HFFc6 (cell line): ENCODE measurements at places on chromosomes 11 and 22. TPM values are rescaled to one million over a fixed set of nuclear protein-coding genes. Genes with fewer than 3 reads are reported as not detected.

CCND1 gene
- 1,484 to 2,276 TPM (median 2,058 TPM) in 3 replicates for total RNA-seq

SPON1 gene
- total RNA-seq = not detected in 3 replicates

OR5M3 gene
- total RNA-seq = not detected in 3 replicates

EHF gene
- not detected in 3 replicates for total RNA-seq

DNA sequence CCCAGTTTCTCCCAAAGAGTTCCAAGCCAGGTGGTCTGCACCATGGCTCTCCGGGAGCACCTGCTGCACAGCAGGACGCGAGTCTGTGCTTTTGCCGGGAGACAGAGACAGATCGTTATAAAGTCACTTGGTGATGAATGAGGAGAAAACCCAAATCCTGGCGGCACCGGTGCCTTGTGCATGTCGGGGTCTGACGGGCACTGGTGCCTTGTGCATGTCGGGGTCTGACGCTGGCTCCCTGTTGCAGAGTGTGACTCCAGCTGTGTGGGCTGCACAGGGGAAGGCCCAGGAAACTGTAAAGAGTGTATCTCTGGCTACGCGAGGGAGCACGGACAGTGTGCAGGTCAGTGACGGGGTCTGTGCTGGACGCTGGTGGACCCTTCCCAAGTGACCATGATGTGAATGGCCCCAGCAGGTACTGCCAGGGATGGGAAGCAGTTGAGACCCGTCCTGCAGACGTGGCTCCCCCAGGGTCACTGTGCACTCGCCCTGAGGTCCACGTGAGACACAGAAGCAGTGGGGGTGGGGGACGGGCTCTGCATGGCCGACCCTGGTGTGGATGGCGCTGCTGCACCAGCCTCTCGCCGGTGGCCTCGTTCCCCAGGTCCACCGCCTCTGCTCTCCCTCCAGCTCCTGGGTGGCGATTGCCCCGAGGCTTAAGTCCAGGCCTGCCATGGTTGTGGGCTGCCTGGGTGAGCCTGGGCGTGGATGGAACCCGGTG lies 5.8 kb downstream of the CRELD2 start:
- H3K4me1 ChIP-seq = peaks cover 10% of the 10 kb centered on the region; the same call in 1 of the 2 replicates
- DNase-seq = no peak

- no peak overlapping the region for H3K4me3 ChIP-seq
- H3K4me1 ChIP-seq = no peaks in the 10 kb centered on the region
- H3K27me3 ChIP-seq = peaks cover 2% of the 10 kb centered on the region; the same call in 1 of the 2 replicates
- peaks cover 9% of the 10 kb centered on the region for H3K36me3 ChIP-seq
Observed at GRCh38 chr11:70908223-70908622, 344.2 kb downstream of the SHANK2 start.
